Mesothelial cell of epicardium (in vitro differentiated cells): ENCODE measurements at places on chromosomes 4 and X. TPM values are rescaled to one million over a fixed set of nuclear protein-coding genes. Genes with fewer than 3 reads are reported as not detected.

The KCNIP4 gene
- total RNA-seq: 2.6 to 3.0 TPM (median 2.7 TPM) in 3 replicates

The DCAF12L2 gene
- total RNA-seq: 1.6 to 1.7 TPM (median 1.7 TPM) in 3 replicates

The PABPC5 gene
- total RNA-seq: 6.8 to 8.4 TPM (median 7.4 TPM) in 3 replicates

The DCAF16 gene
- total RNA-seq: 78.8 to 91.0 TPM (median 84.8 TPM) in 3 replicates

The CFI gene
- 485 to 506 TPM (median 505 TPM) in 3 replicates for total RNA-seq

The DCAF8L2 gene
- total RNA-seq: 0.11 TPM in 1 of 3 replicates, not detected in the others

The RIPPLY1 gene
- total RNA-seq: not detected in 3 replicates

The SSX2 gene
- not detected in 3 replicates for total RNA-seq

The CSAG2 gene
- not detected in 3 replicates for total RNA-seq

The HSD17B13 gene
- total RNA-seq: 0.16 to 0.20 TPM (median 0.18 TPM) in 3 replicates

The XAGE2 gene
- total RNA-seq: 15.3 to 23.0 TPM (median 22.5 TPM) in 3 replicates

The SFRP2 gene
- total RNA-seq: 22.8 to 27.1 TPM (median 23.8 TPM) in 3 replicates

The VCX gene
- 0.41 TPM in 1 of 3 replicates, not detected in the others for total RNA-seq

The GPR78 gene
- 2.4 to 3.8 TPM (median 3.2 TPM) in 3 replicates for total RNA-seq

The MAGEA4 gene
- total RNA-seq: not detected in 3 replicates

The UGT2B11 gene
- total RNA-seq: not detected in 3 replicates

The RAP1GDS1 gene
- 20.5 to 25.1 TPM (median 22.7 TPM) in 3 replicates for total RNA-seq

The FDCSP gene
- 0.72 to 1.5 TPM (median 0.75 TPM) in 3 replicates for total RNA-seq

The HTN3 gene
- not detected in 3 replicates for total RNA-seq

The COL4A5 gene
- 389 to 413 TPM (median 413 TPM) in 3 replicates for total RNA-seq

The INTS6L gene
- total RNA-seq: 31.7 to 32.9 TPM (median 32.6 TPM) in 3 replicates

The ALAS2 gene
- total RNA-seq: not detected in 3 replicates

The SAGE1 gene
- not detected in 3 replicates for total RNA-seq

The MAGEA12 gene
- total RNA-seq: not detected in 3 replicates

The TMEM185A gene
- total RNA-seq: 26.8 to 29.9 TPM (median 29.3 TPM) in 3 replicates

The ATP2B3 gene
- total RNA-seq: 0.82 to 0.99 TPM (median 0.83 TPM) in 3 replicates

The SUPT20HL1 gene
- not detected in 3 replicates for total RNA-seq

The CXCL1 gene
- total RNA-seq: 0.47 to 0.77 TPM (median 0.74 TPM) in 3 replicates

The NUDT10 gene
- 5.7 to 5.9 TPM (median 5.8 TPM) in 3 replicates for total RNA-seq

The TSC22D3 gene
- total RNA-seq: 32.1 to 37.0 TPM (median 34.4 TPM) in 3 replicates

The ADH4 gene
- total RNA-seq: not detected in 3 replicates

The DGAT2L6 gene
- not detected in 3 replicates for total RNA-seq

The GPRASP1 gene
- 8.8 to 10.0 TPM (median 9.6 TPM) in 3 replicates for total RNA-seq

The ADH7 gene
- not detected in 3 replicates for total RNA-seq

The PFKFB1 gene
- 0.83 to 1.1 TPM (median 1.1 TPM) in 3 replicates for total RNA-seq

The PDLIM3 gene
- 8.4 to 11.2 TPM (median 9.2 TPM) in 3 replicates for total RNA-seq

The RNF150 gene
- total RNA-seq: 38.5 to 40.7 TPM (median 40.1 TPM) in 3 replicates

The PRRG1 gene
- total RNA-seq: 8.3 to 10.1 TPM (median 8.5 TPM) in 3 replicates

The MID1 gene
- total RNA-seq: 48.3 to 52.5 TPM (median 48.8 TPM) in 3 replicates

The UGT2B10 gene
- total RNA-seq: not detected in 3 replicates

The PNMA5 gene
- not detected in 3 replicates for total RNA-seq

The GAR1 gene
- 25.6 to 29.5 TPM (median 27.8 TPM) in 3 replicates for total RNA-seq

The CLIC2 gene
- total RNA-seq: 0.54 to 2.1 TPM (median 0.97 TPM) in 3 replicates

The MOB1B gene
- 35.3 to 36.9 TPM (median 36.2 TPM) in 3 replicates for total RNA-seq

The ZRSR2 gene
- total RNA-seq: 20.4 to 22.4 TPM (median 21.5 TPM) in 3 replicates

The HSFX4 gene
- total RNA-seq: not detected in 3 replicates

The ADGRL3 gene
- 64.7 to 70.1 TPM (median 68.3 TPM) in 3 replicates for total RNA-seq

The PPP1R2C gene
- total RNA-seq: not detected in 3 replicates

The WWC2 gene
- 61.7 to 64.1 TPM (median 62.5 TPM) in 3 replicates for total RNA-seq

The PABPC1L2B gene
- total RNA-seq: not detected in 3 replicates

The HGFAC gene
- 1.9 to 2.5 TPM (median 2.0 TPM) in 3 replicates for total RNA-seq

The PHEX gene
- 0.70 to 1.2 TPM (median 0.96 TPM) in 3 replicates for total RNA-seq

The TRIML2 gene
- not detected in 3 replicates for total RNA-seq

The IL3RA gene
- 0.16 to 0.20 TPM in 2 of 3 replicates, not detected in the other for total RNA-seq
